Body of pancreas (tissue), 4 donors: ENCODE measurements at places on chromosomes 11 and 22. TPM values are rescaled to one million over a fixed set of nuclear protein-coding genes. Genes with fewer than 3 reads are reported as not detected.

GRCh38 chr11:83661491-83662350 is 375.6 kb upstream of the CCDC90B start:
- DNase-seq: no peak

DNA sequence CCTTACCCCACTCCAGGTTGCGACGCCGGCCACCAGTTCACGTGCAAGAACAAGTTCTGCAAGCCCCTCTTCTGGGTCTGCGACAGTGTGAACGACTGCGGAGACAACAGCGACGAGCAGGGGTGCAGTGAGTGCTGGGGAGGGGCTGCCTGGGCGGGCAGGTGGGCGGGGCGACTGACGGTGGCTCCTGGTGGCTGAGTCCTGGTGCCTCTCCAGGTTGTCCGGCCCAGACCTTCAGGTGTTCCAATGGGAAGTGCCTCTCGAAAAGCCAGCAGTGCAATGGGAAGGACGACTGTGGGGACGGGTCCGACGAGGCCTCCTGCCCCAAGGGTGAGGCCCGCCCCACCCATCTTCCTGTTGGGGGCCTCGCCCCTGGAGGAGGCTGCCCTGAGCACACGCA is 38.7 kb downstream of the ST14 start:
- no peak for DNase-seq

GRCh38 chr11:119363851-119364590 is 17.5 kb downstream of the USP2 start:
- peak; percentile 77 for DNase-seq

DNA sequence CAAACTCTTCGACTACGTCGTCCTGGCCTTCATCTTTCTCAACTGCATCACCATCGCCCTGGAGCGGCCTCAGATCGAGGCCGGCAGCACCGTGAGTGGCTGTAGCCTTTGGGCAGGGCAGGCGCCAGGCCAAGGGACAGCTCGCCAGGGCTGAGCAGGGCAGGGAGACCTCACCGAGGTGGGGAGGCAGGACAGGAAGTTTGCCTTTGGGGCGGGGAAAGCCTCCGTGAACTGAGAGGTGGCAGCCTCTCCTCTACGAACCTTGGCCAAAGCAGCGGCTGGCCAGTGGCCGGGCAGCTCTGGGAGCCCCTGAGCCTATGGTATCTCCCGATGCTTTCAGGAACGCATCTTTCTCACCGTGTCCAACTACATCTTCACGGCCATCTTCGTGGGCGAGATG is 93.2 kb downstream of the CACNA1I start:
- DNase-seq: no peak

DNA sequence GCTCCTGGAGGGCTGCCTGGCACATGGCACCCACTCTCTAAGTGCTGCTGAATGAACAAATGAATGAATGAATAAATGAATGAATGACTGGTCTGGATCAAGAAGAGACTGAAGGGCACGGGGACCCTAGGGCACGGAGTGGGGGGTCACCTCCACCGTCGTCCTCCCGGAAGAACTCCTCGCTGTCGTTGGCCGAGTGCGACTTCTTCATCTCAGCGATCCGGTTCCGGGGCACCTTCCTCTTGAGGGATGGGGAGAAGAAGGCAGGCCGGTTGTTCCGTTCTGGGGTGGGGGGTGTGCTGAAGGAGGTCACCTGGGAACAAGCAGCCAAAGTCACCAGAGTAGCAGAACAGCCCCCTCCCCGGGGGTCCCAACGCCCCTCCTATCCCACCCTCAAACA is 36.0 kb downstream of the NUP50 start:
- DNase-seq: no peak

GRCh38 chr22:30266445-30267381 is at the start of gene OSM:
OSM (minus strand) TSS chr22:30266851; CDS start chr22:30266799, 52 bp downstream.
- DNase-seq: peak; percentile 38

GRCh38 chr11:23604966-23605365 is 744.7 kb upstream of the CCDC179 start:
- DNase-seq: no peak

DNA sequence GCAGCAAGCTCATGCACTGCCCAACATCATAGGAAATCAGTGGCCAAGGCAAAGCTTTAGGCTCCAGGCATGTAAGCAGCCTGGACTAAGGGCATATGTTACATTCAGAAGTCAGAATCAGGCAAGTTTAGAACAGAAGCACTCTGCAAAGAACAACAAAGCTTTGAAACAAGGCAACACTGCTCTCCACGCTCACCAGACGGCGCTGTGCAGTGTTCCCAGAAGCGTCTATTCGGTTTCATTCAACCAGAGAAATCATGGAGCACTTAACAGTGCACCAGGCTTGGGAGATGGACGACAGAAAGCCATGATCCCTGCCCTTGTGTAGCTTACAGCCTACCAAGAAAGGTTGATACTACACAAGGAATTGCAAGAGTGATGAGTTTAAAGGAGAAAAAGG is 555.8 kb downstream of the BUD13 start:
- no peak for DNase-seq

DNA sequence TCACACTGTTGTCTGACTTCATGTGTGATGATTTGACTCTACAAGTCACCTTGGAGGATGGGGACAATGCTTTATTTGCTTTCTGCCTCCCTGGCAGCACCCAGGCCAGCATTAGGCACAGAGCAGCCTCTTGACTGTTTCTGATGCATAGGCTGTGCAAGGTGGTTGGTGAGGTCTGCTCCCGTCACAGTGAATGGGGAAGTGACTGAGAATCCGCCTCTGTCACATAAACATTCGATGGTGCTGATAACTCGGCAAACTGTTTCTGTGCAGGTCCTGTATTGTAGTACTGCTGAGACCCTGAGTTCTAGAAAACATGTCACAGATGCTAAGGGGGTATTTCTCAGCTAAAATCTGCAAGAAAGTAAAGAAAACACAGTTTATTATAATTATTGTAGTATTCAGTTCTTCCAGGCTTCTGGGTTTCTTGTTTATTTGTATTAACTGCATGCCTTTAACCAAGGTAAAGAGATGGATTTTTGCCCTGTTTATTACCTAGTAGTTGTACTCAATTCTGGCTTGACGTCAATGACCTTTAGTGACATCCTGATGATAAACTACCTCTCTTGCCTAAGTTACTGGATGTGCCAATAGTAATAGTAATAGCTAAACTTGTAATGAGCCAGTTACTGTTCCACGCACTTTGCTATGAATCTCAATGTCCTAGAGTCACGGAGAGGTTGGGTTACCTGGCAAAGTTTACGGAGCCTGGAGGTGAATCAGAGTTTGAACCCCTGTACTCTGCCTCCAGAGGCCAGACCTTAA is 24.8 kb upstream of the RCN1 start:
- DNase-seq: no peak

GRCh38 chr22:30556388-30556787 is 9.8 kb upstream of the SEC14L6 start:
- DNase-seq: no peak

GRCh38 chr11:4433856-4434255 is 15.2 kb upstream of the OR52K2 start:
- no peak for DNase-seq

DNA sequence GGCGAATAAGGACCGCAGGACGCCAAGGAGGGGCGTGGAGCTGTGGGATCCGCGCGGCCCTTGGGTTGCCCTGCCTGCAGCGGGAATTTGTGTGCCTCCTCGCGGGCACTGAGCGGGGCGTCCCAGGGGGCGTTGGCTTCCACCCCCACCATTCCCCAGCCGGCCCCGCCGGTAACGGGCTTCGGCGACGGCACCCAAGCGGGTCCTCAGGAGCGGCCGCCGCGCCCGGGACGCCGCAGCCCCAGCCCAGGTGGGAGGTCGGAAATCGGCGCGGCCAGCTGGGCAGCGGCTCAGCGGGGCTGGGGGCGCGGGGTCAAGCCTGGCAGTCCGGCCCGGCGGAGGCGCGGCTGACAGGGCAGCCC is 320 bp downstream of the CLTCL1 start:
- DNase-seq: peak; percentile 46

DNA sequence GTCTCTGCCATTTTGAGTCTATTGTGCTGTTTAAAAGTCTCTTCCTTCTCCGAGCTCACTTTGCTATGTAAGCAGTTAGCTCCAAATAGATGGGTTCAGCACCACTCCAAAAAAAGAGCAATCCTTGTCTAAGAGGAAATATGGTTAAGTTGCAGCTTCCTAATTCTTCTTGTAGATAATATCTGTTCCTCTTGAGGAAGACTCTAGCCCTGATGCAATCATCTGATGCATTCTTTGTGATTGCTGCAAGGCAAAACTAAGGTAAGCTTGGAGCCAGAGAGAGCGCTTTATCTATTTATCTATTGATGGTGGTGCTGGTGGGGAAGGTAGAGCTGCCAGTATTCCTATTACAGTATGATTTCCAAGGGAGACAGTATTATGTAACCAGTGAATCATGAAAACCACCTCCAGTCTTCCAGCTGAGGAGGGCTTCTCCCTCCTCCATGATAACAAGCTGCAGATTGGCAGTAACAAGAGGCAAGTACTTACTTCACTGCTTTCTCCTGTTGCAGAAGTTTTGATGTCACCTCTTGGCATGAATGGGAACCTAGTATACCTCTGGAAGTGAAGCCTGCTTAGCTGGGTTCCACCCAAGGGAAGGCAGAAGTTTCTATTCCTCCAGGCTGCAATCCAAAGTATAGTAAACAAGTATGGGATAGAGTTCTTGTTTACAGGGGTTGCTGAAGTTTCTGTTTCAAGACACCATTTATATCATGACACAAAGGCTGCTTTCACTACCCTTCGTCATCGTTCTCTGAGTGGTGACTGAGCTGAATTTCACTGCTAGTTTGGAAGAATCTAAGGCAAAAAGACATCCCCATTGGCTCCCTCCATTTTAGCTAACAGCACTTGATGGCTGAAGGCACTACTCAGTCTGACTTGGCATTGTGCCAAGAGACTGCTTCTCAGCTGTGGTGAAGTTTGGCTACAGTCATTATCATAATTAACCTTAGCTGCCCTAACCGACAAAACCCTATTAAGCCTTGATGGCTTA is 49.7 kb downstream of the FDX1 start:
- DNase-seq: no peak

DNA sequence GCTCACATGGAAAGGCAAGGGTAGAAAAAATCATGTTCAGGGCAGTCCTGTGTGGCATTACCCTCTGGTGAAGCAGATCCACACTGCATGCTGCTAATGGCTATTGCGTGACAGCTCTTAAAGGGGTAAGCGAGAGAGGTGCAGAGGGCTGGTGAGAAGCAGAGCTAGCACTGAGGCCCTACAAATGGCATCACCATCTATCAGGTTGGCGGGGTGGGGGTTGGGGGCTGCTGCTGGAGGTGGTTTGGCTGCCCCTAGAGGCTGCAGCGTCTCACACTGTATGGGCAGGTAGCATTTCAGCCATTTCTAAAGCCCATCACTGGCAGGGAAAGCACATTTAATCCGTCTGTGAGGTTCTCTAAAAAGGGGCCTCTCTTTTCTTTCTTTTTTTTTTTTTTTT is 16.9 kb upstream of the TMA7B start:
- DNase-seq: no peak

Gene KLHL35
- 4.6 TPM for total RNA-seq

Gene RBFOX2
- total RNA-seq: 31.1 TPM

Gene BARX2
- total RNA-seq: 1.8 TPM

Gene LRRC74B
- total RNA-seq: not detected

Gene UBQLNL
- total RNA-seq: 0.52 TPM

Gene TUBA8
- 5.2 TPM for total RNA-seq

Gene PRR33
- not detected for total RNA-seq
